ENCODE measurements at places on chromosomes 12 and 14.

DNA sequence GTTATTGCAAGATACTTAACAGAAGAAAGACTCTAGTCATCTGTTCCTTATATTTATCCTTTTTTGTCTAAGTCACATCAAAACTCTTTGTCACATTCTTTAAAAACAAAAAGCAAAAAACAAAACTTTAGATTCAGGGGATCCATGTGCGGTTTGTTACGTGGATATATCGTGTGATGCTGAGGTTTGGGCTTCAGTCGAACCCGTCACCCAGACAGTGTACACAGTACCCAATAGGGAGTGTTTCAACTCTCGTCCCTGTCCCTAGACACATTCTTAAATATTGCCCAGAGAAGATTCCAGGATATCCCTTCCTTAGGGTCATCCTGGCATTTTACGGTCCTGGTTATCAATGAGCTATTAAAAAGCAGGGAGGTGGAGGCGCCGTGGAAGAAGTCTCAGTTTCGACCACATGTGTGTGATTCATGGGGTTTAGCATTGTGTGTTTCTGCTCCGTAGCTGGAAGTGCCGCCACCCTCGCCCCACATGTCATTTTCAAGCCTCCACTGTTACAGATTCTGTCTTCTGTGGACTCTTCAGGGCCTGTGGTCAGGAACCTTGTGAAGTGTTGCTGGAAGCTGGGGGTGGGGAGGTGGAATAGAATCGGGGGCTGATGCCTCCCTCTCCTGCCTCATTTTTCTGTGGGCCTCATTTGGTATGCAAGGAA is 19.9 kb downstream of the CCND2 start:
- DNase-seq = no peak

DNA sequence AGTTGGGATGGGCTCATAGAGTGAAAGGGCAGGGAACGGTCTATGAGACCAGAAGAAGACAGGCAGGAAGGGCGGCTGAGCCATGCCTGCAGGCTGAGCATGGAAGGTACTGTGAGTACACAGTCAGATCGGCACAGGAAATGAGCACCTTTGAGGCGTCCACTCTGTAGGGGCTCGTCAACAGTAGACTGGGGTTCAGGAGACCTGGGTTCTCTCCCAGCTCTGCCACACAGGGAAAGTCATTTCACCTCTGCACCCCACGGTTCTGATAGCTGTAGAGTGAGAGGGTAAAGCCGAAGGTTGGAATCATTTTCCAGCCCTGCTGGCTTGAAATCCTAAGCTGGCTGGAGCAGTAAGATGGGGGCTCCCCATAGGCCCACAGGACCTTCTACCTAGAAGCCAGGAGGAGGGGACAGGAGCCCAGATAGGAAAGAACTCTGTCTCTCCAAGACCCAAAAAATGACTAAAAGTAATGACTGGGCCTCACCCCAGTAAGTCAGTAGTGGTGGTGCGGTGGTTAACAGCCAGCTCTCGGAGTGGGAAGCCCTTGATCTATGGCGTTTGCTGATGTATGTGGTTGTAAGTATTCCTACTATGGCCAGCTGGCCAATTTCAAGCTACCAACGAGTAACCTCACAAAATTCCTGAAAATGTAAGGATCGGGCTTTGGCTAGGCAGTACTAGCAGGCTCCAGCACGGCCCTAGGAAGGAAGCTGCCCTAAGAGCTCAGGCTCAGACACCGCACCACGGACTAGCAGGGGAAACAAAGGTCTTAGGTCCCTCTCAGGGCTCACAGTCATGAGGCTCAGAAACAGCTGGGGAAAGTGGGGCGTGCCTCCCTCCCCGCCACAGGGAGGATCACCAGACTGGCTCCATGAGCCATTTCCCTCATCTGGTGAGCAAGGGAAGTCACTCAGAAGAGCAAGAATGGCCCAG is 10.3 kb upstream of the CD27 start:
- no peak for DNase-seq

DNA sequence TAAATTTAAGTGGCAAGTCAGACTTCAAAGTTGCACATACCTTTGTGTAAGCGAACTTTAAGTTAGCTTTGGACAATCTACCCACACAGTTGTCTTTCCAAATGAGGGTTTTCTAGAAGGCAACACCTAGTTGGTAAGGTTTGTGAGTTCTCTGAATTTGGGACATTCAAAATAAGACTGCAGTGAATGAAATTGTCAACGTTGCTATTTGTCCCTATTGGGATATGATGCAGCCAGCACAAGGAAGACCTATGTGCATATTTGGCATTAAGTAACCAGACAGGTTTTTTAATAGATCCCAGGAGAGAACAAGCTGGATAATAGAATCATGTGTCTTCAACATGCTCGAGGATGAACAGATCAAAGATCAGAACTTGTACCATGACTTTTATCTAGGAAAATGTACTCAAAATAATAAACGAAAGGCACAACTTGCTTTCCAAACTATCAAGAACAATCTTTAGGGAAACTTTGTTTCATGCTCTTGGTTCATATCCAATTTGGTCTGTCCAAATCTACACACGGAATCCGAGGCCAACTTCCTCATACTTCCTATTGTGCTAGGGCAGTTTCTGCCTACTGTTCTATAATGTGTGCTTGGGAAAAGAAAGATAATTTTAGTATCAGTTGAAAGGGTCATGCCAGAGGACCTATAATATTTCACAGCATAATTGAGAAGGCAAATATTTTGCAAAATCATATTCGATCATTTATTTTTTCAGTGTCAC is 284.2 kb upstream of the SOX5 start:
- no peak for DNase-seq

GRCh38 chr12:95212586-95212985 is 4.7 kb downstream of the FGD6 start:
- no peak for DNase-seq

DNA sequence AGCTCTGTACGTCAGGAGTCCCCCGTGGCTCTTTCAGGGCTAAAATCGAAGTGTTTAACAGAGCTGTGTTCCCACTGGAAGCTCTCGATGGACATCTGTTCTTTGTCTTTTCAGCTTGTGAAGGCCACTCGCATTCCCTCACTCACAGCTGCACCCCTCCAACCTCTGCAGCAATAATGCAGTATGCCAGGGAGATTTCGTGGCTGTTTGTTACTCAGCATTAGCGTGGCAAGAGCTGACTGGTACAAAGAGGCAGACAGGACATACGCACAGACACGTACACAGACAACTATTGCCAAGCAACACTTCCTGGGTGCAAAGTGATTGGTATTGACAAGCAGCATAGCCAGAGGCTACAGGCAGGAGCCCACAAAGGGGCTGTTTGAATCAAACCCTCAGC is 11.8 kb upstream of the FBXO21 start:
- no peak for DNase-seq

- DNase-seq = no peak
These were observed 103.8 kb downstream of the OSBPL8 start for GRCh38 chr12:76455582-76456345.

DNA sequence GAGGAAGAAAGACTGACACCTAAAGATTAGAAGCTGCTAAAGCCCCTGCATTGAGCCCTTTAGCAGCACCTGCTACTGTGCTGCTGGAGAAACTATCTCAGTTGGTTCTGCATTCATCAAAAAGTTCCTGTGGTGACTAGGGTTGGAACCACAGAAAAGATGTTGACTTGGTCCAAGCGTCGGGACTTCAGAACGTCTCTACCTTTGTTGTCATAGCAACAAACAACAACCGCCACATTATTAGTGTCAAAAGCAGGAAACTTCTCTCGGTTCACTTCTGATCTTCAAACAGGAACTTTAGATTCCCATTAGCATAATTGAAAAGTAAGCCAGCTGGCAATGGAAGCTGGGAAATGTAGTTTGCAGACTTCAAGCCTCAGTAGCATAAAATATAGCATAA is 368.0 kb downstream of the SEC23A start:
- DNase-seq = no peak

- DNase-seq = no peak
These were observed 136.0 kb upstream of the KITLG start for GRCh38 chr12:88716240-88716639.

GRCh38 chr14:105498430-105499255 is 7.6 kb downstream of the TEDC1 start:
- DNase-seq = no peak

- DNase-seq = no peak
These were observed 1.2 kb upstream of the MAPKAPK5 start for GRCh38 chr12:111840807-111841206.

DNA sequence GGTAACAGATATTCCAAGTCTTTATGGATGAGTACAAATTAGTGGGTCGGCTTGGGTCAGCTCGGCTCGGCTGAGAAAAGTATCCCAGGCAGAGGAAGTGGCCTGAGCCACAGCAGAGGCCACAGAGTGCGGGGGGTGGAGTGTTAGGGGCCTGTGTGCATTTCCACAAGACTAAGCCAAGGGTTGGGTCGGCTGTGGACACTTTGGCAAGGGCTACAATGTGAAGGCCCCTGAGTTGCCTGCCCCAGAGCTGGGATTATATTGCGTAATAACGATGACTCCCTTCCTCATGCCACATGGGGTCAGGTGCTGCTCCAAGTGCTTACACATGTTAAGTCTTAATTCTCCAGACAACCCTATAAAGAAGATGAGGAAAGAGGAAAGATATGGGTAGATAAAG is 11.4 kb downstream of the EVL start:
- DNase-seq = no peak

- DNase-seq = peak; percentile 45
These were observed at the start of gene TAPBPL for GRCh38 chr12:6451348-6452244. Gene TAPBPL, plus strand, starts transcription at chr12:6452042. Its CDS starts 207 bp downstream, at chr12:6452249.

- DNase-seq = no peak
These were observed 70.0 kb upstream of the GALNT9 start for GRCh38 chr12:132399092-132400010.

- no peak for DNase-seq
These were observed 18.9 kb downstream of the RFC5 start for GRCh38 chr12:118035190-118036041.

GRCh38 chr12:67161322-67161918 is 107.7 kb upstream of the CAND1 start:
- DNase-seq = no peak

DNA sequence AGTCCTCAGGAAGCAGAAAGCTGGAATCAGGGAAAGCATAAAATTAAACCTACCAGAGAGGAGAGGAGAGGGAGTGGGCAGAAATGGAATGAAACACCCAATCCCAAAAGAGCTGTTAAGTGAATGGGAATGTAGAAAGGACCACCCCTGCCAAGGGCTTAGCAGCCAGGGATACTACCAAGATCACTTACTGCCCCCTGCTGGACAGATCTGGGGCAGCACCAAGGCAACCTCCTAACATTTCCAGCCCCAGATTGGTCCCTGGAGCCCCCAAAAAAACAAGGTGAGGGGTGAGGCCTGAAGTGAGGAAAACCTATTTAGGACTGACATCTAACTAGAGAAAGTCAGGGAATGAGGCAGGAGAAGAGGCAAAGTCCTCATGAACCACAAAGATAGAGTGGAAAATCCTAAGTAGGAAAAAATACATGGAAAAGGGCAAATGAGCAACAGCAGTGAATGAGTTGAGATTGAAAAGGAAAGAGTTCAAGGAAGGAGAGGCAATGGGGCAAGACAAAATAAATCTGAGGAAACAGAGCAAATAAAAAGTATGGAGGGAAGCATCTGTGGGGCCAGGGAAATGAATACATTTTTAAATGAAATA is 11.2 kb upstream of the FKBP11 start:
- DNase-seq = peak; percentile 79

GRCh38 chr14:70885343-70886022 is 21.8 kb upstream of the PCNX1 start:
- DNase-seq = no peak

DNA sequence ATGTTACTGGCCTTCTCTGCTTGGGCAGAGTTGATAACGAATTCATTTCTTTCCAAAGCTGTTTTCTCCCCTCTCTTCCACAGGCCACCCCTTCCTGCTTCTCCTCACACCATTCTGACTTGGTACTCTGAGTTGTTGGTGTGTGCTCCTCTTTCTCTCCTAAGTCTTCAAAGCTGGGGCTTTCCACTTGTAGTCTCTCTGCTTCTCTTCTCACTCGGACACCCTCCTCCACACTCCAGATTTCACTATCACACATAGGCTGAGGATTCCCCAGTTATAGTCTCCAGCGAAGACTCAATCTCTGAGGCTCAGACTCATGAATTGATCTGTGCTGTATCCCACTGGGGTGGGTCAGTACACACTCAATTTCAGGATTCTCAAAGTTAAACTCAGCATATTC is 201.0 kb downstream of the SSPN start:
- DNase-seq = no peak

GRCh38 chr12:111067498-111067897 is 147.1 kb upstream of the MYL2 start:
- no peak for DNase-seq

- DNase-seq = no peak
These were observed 188.7 kb upstream of the TMEM260 start for GRCh38 chr14:56390859-56391258.

DNA sequence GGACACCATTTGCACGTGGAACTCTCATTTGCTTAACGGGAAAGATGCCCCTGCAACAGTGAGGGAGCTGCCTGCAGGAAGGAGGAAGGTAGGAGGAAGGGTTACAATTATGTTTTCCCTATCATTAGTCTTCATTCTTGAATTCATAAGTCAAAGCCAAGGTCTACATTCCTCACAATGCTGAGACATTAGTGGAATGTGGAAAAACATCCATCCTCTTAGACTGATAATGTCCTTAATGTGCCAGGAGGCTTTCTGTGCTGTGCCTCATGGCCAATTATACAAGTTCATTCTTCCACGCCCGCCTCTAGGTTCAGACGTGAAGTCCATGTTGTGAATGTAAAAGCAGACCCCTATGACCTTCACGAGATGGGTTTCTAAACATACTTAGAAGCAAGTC is 1212.4 kb upstream of the TMEM132C start:
- DNase-seq = no peak

GRCh38 chr12:107900588-107900987 is 126.1 kb downstream of the ASCL4 start:
- DNase-seq = no peak

- DNase-seq = no peak
These were observed 162.7 kb downstream of the PRKCH start for GRCh38 chr14:61484031-61484430.

DNA sequence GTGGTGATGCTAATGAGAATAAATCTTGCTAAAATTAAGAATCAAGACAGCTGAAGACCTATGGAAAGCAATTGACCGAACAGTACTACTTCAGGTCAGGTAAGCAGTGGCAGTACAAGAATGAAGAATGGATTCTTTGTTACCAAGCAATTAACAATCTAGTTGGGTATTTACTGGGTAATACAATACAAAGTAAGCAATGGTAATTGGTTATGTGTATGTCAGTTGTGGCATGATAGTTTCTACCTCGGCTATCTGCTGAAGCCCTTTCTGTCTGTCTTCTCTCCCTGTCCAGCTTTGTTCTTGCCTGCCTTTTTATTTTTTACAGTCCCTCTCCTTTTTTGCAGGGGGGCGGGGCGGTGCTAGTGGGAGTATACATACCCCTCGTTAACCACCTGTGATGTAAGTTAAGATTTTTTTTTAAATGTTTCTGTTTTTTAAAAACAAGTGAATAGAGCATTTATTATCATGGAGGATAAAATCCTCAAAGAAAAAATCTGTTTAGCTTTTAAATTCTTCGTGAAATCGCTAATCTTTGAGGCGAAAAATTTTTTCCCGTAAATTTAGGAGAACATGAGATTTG is 75.9 kb downstream of the RCOR1 start:
- DNase-seq = no peak

DNA sequence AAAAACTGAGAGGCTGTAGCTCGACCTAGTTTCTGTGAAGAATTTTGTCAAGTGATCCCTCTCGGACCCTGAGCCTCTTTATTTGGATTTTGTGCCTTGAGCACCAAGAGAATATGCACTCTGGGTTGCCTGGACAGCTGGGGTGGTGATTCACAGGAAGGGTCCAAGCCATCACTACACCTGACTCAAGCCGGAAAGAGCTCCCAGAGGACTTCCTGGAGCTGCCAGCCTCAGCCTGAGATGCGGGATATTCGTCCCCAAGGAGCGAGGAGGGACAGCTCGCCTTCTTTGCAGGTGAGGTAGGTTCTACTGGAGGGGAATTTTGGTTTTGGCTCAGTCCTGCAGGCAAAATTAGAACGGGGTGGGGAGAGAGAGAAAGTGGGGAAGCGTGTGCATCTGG is 94.3 kb downstream of the GALNT8 start:
- DNase-seq = no peak

Data from stimulated activated CD8-positive, alpha-beta memory T cell treated with anti-CD3 and anti-CD28 coated beads, Interleukin-7, amount 100 ng/mL, for 1 hour (primary cell).